Ascending aorta (tissue), 2 donors: ENCODE measurements at places on chromosomes 5 and 9.

GRCh38 chr5:178502401-178503100 is 87.6 kb downstream of the COL23A1 start:
- DNase-seq: no peak

DNA sequence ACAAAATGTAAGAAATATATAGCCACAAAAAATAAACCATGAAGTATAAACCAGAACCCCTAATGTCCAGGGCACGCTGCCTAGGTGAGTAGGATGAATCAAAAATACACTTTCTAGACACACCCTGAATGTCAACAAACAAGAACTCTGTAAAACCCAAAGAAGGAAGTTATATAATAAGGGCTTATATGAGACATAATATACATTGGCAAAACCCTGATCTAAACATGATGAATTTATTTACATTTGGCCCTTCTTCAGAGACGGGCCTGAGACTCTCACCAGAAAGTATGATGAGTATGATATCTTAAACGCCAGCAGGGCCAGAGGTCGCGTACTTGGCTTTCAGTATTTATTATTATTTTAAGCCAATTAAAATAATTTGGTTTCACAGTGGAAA is 125.1 kb upstream of the FST start:
- DNase-seq: no peak

- DNase-seq: no peak
These were observed 684 bp upstream of the JMY start for GRCh38 chr5:79235261-79235633.

DNA sequence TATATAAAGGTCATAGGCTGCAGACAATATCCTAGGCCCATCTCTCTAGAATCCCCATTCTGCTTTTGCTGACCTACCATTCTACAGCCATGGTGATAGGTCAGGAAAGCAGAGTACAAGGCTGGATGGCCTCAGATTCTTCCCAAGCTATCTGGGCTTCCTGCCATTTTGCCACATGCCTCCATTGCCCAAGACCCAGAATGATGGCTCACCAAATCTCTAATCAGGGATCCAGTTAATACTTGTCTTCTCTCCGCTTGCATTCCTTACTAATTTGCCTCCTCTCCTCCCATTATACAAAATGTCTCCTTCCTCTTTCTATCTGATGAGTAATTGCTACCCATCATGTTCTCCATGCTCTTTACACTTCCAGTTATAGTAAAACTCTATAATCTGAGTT is 22.7 kb upstream of the NDUFS4 start:
- DNase-seq: no peak

DNA sequence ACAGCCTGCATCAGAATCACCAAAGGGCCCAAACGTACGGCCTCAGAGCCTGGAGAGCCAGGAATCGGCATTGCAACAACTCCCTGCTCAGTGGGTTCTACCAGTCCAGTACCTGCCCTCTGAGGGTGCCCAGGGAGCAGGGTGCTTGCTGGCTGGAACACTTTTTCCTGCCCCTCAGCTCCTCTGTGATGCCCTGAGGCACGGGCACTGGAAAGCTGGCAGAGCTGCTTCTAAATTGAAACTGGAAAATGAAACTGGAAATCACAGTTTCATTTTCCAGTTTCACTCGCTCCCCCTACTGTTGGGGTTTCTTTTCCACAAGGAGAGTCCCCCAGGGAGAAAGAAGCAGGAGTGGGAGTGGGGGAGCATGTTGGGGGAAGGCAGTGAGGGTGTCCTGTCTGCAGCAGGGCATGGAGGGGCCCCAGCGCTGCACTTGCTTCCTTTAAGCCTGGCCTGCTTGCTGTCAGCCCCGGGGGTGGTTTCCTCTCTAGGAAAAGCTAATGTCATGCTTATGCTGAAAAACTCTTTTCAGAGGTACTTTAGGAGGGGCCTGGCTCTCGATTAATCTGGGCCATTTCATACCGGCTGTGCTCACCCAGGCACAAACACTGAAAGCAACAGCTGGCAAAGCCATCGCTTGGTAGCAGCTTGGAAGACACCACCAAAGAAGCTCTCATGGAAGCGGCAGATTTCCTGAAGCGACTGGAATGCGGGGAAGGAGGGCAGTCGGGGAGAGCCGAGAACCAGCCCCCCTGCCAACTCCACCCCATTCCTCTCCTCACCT is 26.2 kb downstream of the IRF1 start:
- no peak for DNase-seq

- no peak for DNase-seq
These were observed 1.2 kb upstream of the MEGF9 start for GRCh38 chr9:120715389-120715924.

DNA sequence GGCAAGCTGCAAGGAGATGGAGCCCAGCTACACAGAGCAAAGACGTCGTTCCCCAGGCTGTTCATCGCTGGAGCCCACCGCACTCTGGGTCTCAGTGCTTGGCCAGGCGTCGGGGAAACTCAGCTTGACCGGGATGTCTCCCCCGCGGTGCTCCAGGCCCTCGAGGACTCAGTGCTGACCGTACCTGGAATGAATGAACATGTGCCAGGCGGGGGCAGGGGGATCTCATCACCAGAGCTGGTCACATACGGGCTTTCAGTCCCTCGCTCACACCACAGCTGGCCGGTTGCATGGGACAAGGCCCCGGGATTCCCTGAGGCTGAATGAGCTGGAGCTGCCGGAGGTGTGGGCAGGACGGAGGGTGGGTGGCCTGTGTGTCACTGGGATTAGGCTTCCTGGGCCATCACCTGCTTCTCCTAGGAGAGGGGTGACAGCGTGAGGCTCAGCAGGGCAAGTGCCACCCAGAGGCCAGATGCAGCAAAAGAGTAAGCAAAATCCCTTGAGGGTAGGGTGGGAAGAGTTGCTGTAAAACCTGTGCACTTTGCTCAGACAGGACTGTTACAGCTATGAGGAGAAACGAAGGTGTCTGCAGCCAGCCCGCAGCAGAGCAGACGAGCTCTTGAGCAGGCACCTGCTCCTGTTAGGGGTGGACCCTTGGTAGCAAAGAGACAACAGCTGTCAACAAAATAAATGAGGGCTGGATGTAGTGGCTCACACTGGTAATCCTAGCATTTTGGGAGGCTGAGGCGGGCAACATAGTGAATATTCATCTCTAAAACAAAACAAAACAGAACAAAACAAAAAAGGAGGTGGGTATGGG is 70.7 kb upstream of the RAPGEF1 start:
- DNase-seq: no peak

- no peak for DNase-seq
These were observed 28.7 kb upstream of the ZNF354B start for GRCh38 chr5:178831049-178831448.

GRCh38 chr9:113690055-113690740 is 185.9 kb upstream of the ZNF618 start:
- DNase-seq: no peak

- no peak for DNase-seq
These were observed 54.1 kb downstream of the PRRC1 start for GRCh38 chr5:127571314-127572131.

DNA sequence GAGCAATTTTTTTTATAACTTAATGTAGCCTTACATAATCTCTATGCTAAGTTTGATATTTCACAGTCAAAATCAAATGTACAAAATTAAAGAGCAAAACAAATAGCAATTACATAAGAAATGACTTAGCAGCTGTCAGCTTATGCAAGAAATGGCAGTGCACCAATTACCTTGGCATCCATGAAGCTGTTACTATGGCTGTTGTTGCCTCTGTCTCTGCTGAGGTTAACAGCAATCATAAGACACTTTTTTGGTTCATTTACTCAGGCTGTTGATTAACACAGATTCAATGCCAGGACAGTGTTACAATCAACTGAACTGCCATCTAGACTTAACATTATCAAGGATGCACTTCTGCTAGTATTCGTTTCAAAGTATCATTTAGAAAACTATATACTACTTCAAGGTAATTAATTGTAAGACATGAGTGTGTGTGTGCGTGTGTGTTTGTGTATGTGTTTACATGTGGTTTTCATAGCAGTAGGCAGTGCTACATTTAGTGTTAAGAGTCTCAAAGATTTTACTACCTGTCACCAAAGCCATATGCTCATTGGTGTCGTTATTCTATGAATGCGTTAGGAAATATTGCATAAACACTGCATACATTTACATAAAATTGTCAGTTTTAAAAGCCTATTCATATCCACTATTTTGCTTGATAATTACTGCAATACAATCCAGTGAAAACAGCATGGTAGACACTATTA is 1084.2 kb upstream of the COX7C start:
- no peak for DNase-seq

DNA sequence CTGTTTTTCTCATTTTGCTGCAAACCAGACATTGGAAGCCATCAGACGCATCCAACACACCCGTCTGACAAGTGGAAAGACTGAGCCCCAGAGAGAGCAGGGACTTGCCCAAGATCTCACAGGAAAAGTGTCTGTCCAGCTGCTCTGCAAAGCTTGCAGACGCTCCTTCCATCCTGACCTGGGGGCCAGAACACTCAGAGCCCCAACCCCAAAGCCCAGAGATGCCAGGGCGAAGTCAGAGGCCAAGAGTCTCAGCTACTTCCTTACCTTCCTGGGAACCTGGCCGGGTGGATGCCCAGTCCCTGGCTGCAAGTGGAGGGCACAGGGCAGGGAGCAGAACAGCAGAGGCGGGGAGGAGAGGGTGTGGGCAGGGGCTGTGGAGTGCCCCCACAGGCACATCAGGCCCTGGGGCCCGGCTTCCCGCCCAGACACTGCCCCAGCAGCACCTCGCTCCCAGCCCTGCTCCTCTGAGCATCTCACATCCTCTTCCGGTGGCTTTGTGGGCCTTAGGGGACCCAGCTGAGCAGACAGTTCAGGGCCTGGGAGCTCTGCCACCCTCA is 9.7 kb upstream of the RALGDS start:
- DNase-seq: no peak

DNA sequence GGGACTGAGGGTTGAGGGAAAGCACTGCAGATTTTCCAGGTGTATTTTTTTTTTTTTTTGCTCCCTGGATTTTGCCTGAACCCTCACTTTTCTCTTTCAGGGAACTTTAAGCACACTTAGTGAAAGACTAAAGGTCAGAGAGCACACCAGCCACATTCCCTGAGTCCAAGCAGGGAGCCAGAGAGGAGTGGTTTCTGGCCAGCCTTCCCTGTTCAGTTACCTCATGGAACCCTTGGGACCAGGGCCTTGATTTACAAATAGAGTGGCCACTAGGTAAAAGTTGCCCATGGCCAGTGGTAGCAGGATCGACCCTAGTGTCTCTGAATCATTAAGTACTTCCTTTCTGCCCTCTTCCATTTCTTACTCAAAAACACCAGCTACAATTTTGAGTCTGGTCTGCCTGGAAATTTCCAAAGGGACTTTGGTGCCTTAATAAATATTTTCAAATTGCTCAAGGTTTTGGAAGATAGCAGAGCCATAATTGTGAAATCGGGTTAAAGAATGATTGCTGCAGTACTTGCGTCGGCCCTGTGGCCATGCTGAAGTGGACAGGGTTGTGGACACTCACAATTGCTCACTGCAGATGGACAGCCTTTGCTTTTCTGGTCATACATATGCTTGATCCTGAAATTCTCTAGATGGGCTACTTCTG is 14.5 kb downstream of the PALM2AKAP2 start:
- DNase-seq: no peak
